ENCODE measurements at places on chromosomes 2 and 18. TPM values are rescaled to one million over a fixed set of nuclear protein-coding genes. Genes with fewer than 3 reads are reported as not detected.

Gene UCN
- total RNA-seq: 1.2 TPM

Gene TUBA3E
- total RNA-seq: not detected

Gene C2orf15
- not detected for total RNA-seq

Gene STON1
- 17.0 TPM for total RNA-seq

Gene CD207
- total RNA-seq: not detected

Gene DSG4
- total RNA-seq: not detected

Gene PDCD1
- not detected for total RNA-seq

Gene FAM117B
- 6.0 TPM for total RNA-seq

Gene PROM2
- total RNA-seq: 0.25 TPM

Gene LCT
- total RNA-seq: not detected

Gene TUBB8B
- not detected for total RNA-seq

Gene TCF4
- 94.2 TPM for total RNA-seq

Gene CDK15
- total RNA-seq: 1.2 TPM
